ENCODE measurements at places on chromosomes 4 and X. TPM values are rescaled to one million over a fixed set of nuclear protein-coding genes. Genes with fewer than 3 reads are reported as not detected.

POLN gene
- total RNA-seq: 1.6 TPM

GSPT2 gene
- total RNA-seq: 4.5 TPM

EDA gene
- not detected for total RNA-seq

RGN gene
- 3.5 TPM for total RNA-seq

HPF1 gene
- total RNA-seq: 22.5 TPM

ADGRG4 gene
- not detected for total RNA-seq

CXorf58 gene
- not detected for total RNA-seq

CYSLTR1 gene
- total RNA-seq: under 0.01 TPM

SPATA4 gene
- 0.97 TPM for total RNA-seq

GK2 gene
- total RNA-seq: not detected

LEF1 gene
- total RNA-seq: 1.6 TPM

FREM3 gene
- total RNA-seq: not detected

PLXNB3 gene
- total RNA-seq: 3.5 TPM

S100G gene
- not detected for total RNA-seq

MAGEA11 gene
- total RNA-seq: not detected

SFRP2 gene
- not detected for total RNA-seq

IL2 gene
- not detected for total RNA-seq

UGT2A1 gene
- total RNA-seq: not detected

ASB12 gene
- total RNA-seq: not detected

CABS1 gene
- not detected for total RNA-seq

IL21 gene
- total RNA-seq: not detected

PPP1R2C gene
- total RNA-seq: not detected

DUX4 gene
- not detected for total RNA-seq

H2BW2 gene
- total RNA-seq: not detected

SLC25A6 gene
- total RNA-seq: 123 TPM

VCX2 gene
- total RNA-seq: not detected

NPY5R gene
- total RNA-seq: 0.32 TPM

FSTL5 gene
- 0.32 TPM for total RNA-seq

PHEX gene
- total RNA-seq: 0.43 TPM

C4orf51 gene
- total RNA-seq: not detected

SMR3B gene
- total RNA-seq: not detected

RNF4 gene
- 64.7 TPM for total RNA-seq

ASIC5 gene
- total RNA-seq: not detected

LRIT3 gene
- under 0.01 TPM for total RNA-seq

CSAG3 gene
- total RNA-seq: not detected

DMD gene
- 29.0 TPM for total RNA-seq

PORCN gene
- total RNA-seq: 8.4 TPM

ANK2 gene
- total RNA-seq: 23.2 TPM

CHRDL1 gene
- under 0.01 TPM for total RNA-seq

NEIL3 gene
- 8.1 TPM for total RNA-seq

CTAG1A gene
- not detected for total RNA-seq

EFNB1 gene
- total RNA-seq: 24.6 TPM

BTK gene
- total RNA-seq: not detected

EPGN gene
- total RNA-seq: 0.32 TPM

COMMD8 gene
- total RNA-seq: 39.3 TPM

RRH gene
- total RNA-seq: not detected

MAB21L2 gene
- under 0.01 TPM for total RNA-seq

HELT gene
- not detected for total RNA-seq

HSFX1 gene
- total RNA-seq: 0.43 TPM

CCSER1 gene
- total RNA-seq: not detected

UGT2B17 gene
- total RNA-seq: not detected

CXorf49 gene
- not detected for total RNA-seq

POU3F4 gene
- not detected for total RNA-seq
